ENCODE measurements at places on chromosomes 13 and 19. TPM values are rescaled to one million over a fixed set of nuclear protein-coding genes. Genes with fewer than 3 reads are reported as not detected.

Gene FGF9
- 18.6 TPM for polyA plus RNA-seq

DNA sequence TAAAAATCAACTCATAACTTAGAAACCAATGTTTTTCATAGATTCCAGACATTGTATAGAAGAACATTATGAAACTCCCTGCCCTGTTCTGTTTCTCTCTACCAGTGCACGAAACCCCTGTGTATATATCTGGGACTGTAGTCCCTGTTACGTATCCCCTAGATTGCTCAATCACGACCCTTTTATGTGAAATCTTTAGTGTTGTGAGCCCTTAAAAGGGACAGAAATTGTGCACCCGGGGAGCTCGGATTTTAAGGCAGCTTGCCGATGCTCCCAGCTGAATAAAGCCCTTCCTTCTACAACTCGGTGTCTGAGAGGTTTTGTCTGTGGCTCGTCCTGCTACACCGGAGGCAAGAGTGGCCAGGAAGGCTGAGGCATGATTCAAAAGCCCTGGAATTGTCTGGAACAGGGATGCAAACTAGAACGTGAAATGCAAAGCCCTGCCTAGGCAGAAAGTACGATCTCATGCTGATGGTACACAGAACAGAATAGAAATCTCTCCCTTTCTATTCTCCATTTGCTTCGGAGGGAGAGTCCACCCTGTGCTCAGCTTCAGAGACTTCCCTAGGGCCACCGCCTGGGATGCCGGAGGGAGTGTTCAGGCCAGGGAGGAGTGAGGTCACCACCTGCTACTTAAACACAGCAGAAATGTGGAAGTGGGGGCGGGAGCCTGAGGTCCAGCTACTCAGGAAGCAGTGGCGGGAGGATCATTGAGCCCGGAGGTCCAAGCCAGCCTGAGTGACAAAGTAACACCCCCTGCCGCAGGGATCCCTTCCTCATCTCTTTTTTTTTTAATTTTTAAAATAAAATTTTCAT, 758 bp upstream of the ZNF888 start:
- no peak for DNase-seq

DNA sequence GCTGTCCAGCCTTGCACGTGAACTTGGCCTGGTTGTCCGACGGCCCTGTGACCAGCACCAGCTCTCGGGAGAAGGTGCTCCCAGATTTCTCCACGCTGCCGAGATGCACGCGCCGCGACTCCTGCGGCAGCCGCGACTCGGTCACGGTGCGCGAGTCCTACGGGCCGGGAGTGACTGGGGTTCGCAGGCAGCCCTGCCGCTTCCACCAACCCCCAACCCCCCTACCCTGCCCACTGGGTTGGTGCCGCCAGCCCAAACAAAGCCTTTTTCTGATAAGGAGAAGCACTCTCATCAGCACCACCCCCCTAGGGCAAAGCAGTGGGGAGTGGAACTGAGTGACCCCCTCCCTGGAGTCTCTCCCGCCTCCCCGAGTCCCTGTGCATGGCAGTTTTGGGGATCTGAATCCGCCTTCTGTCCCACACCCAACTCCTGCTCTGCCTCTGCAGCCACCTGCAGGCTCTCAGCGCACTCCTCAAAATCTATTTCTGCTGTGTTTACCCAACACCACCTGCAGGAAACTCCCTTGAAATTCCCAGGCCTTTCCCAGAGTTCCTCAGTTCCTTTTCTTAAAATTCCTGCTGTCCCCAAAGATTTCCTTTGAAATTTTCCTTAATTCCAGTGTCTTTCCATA, 6.2 kb downstream of the NPHS1 start:
- no peak for DNase-seq

DNA sequence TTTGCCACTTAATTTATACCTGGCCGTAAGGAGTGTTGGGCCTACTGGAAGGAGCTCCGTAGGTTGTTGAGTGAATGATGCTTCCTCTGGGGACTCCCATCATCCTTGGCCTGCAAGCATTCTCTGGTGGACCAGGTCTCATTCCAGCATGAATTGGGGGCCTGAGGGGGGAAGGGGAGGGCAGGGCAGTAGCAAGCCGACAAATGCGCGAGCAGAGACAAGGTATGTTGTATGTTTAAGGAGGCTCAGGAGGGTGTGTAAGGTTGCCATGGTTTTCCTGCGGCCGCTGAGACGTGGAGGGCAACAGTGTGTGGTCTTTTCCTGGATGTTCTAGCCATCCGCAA, 749 bp downstream of the ZNF264 start:
- DNase-seq = peak; percentile 13

DNA sequence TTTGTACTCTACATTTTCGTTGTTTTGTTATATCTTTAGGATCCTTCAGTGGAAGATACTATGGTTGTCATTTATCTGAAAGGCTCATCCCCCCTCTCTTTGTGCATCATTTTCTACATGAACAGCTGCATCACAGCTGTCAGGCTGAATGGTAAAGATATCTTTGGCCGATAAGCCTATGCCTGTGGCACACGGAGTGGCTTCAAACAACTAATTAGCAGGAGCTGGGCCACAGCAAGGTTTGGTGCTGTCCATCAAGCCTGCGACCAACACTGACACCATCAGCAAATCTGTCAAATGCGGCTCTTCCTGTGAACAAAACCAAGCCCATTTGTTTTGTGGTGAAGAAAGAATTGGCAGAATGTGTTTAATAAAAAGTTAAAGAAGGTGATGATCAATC, 334.4 kb downstream of the PCDH9 start:
- no peak for DNase-seq

GRCh38 chr13:75690607-75691006, 54.5 kb downstream of the LMO7 start:
- DNase-seq = no peak

Gene CFAP97D2
- not detected for polyA plus RNA-seq

Gene ZNF709
- 11.6 TPM for polyA plus RNA-seq

DNA sequence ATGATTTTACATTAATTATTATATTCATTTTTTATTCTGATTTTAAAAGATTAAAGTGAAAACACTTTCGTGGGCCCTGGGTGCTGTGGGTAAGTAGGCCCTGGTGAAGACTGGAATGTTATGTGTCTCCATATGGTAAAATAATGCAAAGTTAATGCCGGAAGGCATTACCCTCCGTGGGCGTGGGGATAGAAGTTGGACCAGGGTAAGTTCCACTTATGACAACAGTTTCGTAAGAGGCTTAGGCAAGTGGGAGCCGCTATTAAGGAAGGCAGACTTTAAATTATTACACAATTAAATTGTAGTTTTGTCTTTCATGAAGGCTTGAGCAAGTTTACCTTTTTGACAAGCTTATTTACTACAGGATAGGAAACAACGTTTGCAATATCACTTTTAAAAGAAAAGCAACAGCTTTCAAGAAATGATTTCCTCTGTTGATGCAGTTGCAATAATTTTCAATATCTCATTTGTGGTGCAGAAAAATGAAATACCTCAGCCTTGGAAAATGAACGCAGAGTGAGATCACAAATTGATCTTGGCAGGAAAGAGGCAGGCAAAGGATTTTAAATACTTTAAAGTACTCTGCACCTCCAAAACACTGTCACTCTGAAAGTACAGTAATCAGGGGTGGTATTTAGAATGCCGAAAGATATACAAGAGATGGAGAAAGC, 310.6 kb downstream of the DCT start:
- DNase-seq = no peak

DNA sequence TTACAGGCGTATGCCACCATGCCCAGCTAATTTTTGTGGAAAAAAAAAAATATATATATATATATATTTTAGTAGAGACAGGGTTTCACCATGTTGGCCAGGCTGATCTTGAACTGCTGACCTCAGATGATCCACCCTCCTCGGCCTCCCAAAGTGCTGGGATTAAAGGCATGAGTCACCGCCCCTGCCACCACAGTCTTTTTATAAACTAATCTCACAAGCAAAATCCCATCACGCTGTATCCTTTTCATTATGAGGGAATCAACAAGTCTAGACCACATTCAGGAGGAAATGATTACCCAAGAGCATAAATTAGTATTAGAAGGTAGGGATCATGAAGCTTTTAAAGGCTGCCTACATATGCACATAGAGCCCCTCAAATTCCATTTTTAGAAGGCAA, 210.6 kb upstream of the NBEA start:
- DNase-seq = no peak

Gene ARHGAP45
- 8.5 TPM for polyA plus RNA-seq

DNA sequence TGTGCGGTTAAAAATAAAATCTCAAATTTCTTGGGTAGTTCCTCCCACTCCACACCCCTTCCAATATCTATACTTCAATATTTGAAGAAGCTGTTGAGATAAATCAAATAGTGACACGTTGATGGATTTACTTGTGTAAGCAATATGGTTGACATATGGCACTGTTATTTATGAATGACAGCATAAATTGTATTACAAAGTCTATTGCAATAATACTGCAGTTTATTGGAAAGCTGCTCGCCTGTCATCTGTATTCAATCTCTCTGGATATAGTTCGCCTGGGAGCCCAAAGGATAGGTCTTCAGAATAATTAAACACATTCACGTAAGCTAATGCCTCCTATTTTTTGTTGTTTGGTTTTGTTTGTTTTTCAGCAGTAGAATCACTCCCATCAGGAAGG, 5.0 kb upstream of the ZIC5 start:
- DNase-seq = no peak

DNA sequence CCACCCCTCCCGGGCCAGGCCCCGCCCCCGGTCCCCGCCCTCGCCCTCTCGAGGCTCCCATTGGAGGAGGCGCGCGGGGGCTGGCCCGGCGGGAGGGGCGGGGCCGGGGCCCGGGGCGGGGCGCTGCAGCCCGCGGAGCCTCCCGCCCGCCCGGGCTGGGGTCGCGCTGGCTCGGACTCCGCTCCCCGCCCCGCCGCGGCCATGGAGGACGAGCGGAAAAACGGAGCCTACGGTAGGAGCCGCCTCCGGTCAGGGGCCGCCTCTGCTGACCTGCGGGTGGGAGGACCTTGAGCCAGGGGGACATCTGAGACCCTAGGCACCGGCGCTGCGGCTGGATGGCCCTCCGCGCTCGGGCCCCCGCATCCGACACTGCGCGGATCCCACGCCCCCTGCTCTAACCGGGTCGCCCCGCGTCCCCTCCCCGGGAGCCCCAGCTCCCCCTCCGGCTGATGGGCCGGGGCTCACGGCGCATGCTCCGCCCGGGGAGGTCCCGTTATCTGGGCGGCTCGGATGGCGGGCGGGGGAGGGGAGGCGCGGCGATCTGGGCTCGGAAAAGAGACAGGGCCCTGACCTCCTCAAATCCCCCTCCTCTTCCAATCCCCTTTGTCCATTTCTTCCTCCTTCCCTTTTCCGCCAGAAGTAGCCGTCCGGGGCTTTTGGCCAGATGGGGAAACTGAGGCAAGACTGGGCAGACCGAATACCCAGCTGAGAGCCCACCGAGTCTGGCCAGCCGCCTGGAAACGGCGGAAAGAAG, 15.4 kb upstream of the AP1M2 start:
- peak; percentile 44 for DNase-seq

Gene SYDE1
- polyA plus RNA-seq = 25.4 TPM

GRCh38 chr19:16226878-16227836, 29.4 kb downstream of the AP1M1 start:
- no peak for DNase-seq

Gene PPAN
- 34.5 TPM for polyA plus RNA-seq

- no peak for DNase-seq
Measured at GRCh38 chr13:40379196-40379595, 287.2 kb downstream of the FOXO1 start.

Gene ZNF253
- 36.2 TPM for polyA plus RNA-seq

- no peak for DNase-seq
Measured at GRCh38 chr13:93552596-93552995, 326.0 kb downstream of the GPC6 start.

GRCh38 chr13:110572778-110573118, 11.2 kb upstream of the RAB20 start:
- DNase-seq = no peak

Gene CGB1
- not detected for polyA plus RNA-seq

GRCh38 chr19:51784922-51785690, 9.9 kb upstream of the FPR3 start:
- no peak for DNase-seq

Gene POU2F2
- polyA plus RNA-seq = 0.92 TPM

Gene CPB2
- 0.23 TPM for polyA plus RNA-seq

DNA sequence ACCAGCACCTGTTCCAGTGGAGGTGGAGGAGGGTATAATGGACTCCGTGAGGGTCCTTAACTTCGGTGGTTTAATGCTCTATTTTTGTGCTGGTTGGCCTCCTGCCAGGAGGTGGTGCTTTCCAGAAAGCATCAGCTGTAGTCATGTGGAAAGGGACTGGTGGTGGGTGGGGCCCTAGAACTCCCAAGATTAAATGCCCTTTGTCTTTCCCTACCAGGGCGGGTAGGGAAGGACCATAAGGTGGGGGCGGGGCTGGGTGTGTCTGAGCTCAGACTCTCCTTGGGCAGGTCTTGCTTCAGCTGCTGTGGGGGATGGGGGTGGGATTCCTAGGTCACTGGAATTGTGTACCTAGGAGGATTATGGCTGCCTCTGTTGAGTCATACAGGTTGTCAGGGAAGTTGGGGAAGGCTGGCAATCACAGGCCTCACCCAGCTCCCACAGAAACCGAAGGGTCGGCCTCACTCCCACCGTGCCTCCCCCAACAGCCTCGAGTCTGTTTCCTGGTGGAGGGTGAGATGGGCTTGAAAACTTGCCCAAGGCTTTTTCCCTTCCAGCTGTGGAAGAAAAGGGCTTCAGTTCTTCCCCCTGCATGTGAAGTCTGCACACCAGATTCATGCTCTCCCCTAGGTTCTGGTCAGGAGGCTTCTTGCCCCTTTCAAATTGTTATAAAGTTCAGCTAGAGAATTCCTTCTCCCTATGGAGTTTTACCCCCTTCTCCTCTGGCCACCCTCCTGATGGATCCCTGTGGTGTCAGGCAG, 60.3 kb upstream of the CLDN10 start:
- DNase-seq = no peak

DNA sequence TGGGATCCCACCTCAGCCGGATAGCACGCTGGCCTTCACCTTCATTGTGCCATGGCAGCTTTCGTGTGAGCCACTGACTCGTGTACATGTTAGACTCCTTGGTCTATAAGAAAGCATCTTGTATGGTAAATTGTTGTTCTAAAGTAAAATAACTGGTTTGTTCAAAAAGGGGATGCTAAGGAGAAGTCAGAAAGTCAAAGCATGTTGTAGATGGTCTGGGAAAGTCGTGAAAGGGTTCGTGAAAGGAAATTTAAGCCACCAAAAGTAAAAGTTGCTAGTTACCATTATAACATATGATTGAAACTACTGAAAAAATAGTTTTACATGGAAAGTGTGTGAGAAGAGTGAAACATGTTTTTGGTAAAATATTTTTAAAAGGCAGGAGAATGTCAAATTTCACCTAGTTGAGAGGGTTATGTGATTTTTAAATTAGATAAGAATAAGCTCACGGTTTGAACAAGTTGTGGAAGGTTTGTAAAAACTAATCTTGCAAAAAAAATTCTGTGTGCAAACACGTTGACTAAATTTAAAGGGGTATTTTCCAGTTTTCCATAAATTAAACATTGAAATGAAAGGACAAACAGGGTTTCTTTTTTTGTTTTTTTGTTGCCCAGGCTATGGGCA, 23.4 kb downstream of the DPRX start:
- DNase-seq = no peak

GRCh38 chr19:1929021-1929742, 11.8 kb upstream of the CSNK1G2 start:
- no peak for DNase-seq

- no peak for DNase-seq
Measured at GRCh38 chr13:41611385-41611784, 154.0 kb downstream of the RGCC start.

- DNase-seq = no peak
Measured at GRCh38 chr13:98476538-98476966, 100.4 kb downstream of the STK24 start.

Gene TNFSF11
- polyA plus RNA-seq = 0.34 TPM

Gene CYP4F12
- 1.3 TPM for polyA plus RNA-seq

All from renal cortex interstitium (tissue), 15 donors.